ENCODE measurements at places on chromosomes 6 and 20.

DNA sequence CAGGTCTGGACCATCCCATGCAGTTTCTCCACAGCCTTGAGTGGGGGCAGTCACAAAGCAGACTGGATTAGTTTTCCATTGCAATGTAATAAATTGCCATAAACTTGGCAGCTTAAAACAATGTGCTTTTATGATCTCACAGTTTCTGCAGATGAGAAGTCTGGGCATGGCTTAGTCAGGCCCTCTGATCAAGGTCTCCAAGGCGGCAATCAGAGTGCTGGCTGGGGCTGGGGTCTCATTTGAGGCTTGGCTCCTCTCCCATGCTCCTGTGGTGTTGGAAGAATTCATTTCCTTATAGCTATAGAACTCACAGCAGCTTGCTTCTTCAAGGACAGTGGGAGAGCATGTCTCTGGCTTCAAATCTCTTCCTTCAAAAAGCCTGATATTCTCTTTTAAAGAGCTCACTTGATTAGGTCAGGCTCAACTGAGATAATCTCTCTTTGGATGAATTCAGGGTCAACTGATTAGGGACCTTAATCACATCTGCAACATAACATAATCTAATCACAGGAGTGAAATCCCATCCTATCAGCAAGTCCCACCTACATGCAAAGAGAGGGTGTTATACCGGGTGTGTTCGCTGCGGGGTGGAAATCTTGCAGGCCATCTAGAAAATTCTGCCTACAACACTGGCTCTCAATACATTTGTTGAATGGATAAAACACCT, 77.4 kb upstream of the SULF2 start:
- no peak for DNase-seq
- H3K4me3 ChIP-seq, result no peak overlapping the region
- H3K36me3 ChIP-seq, result no peaks in the 10 kb centered on the region
- no peaks in the 10 kb centered on the region for H3K4me1 ChIP-seq

GRCh38 chr6:162591517-162591916, 136.0 kb downstream of the PRKN start:
- DNase-seq, result no peak
- no peak overlapping the region for H3K4me3 ChIP-seq
- H3K27me3 ChIP-seq, result no peaks in the 10 kb centered on the region
- H3K36me3 ChIP-seq, result no peaks in the 10 kb centered on the region

DNA sequence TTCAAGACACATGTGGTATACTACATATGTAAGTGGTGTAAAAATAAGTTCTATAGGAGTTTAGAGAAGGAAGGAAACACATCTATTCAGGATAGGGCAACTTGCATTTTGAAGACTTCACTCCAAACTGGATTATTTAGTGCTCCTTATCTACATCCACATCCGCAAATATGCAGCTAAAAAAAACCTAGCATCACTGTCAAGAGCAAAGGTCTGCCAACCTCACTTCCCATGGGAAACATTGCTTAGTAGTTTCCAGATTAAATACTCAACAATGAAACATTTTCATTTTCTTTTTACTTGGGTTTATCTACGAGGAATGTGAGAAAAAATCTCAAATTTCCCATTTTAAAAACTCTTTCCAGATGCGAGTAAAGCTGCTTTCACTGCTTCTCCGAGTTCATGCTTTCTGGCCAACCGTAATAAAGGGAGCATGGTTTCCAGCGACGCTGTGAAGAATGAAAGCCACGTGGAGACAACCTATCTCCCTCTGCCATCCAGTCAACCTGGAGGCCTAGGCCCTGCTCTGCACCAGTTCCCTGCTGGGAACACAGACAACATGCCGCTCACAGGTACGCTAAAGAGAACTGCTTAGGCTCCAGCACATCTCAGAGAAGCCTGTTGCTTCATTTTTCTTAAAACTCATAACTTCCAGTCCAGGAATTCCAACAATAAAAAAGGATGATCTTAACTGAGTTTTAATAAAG, 48.2 kb downstream of the RFX6 start:
- no peaks in the 10 kb centered on the region for H3K27me3 ChIP-seq
- no peaks in the 10 kb centered on the region for H3K4me1 ChIP-seq
- no peaks in the 10 kb centered on the region for H3K36me3 ChIP-seq
- no peak overlapping the region for H3K27ac ChIP-seq
- no peak for DNase-seq
- H3K4me3 ChIP-seq, result no peak overlapping the region

DNA sequence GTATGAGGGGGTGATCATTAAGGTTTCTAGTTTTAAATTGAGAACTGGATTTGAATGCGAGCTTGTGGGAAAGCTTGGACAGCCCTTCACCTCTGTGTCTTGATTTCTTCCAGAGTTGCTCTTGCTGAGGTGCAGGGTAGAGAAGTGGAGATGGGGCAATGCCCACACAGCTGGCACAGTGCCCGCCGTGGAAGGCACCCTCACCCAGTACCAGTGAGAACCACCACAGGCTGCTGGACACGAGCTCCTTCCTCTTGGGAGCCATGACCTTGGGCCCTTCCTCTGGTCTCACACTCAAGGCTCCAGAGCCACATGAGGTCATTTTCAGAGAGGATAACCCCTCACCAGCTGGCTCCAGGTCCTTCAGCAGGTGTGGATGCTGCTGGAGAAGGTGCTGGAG, 67.3 kb downstream of the DACT2 start:
- no peak overlapping the region for H3K27ac ChIP-seq
- DNase-seq, result no peak
- peaks cover 2% of the 10 kb centered on the region for H3K27me3 ChIP-seq
- H3K4me3 ChIP-seq, result no peak overlapping the region

DNA sequence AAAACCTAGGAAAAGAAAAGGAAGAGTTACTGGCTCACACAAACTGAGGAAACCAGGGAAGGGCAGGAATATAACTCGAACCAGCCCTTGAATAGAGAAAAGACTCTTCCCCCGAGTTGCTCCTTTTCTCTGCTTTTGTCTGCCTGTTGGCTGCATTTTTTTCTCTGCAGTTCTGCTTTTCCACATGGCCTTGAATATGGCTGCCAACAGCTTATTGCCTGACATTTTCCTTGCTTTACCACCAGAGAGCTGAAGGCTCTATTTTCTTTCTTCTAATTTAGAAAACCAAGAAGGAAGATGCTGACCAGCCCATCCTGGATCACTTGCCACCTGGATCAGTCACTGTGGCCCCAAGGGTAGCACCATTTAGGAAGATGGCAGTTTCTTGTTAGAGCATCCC, 164.8 kb upstream of the MAN1A1 start:
- peaks cover 10% of the 10 kb centered on the region for H3K27me3 ChIP-seq
- H3K27ac ChIP-seq, result no peak overlapping the region
- H3K4me3 ChIP-seq, result no peak overlapping the region

DNA sequence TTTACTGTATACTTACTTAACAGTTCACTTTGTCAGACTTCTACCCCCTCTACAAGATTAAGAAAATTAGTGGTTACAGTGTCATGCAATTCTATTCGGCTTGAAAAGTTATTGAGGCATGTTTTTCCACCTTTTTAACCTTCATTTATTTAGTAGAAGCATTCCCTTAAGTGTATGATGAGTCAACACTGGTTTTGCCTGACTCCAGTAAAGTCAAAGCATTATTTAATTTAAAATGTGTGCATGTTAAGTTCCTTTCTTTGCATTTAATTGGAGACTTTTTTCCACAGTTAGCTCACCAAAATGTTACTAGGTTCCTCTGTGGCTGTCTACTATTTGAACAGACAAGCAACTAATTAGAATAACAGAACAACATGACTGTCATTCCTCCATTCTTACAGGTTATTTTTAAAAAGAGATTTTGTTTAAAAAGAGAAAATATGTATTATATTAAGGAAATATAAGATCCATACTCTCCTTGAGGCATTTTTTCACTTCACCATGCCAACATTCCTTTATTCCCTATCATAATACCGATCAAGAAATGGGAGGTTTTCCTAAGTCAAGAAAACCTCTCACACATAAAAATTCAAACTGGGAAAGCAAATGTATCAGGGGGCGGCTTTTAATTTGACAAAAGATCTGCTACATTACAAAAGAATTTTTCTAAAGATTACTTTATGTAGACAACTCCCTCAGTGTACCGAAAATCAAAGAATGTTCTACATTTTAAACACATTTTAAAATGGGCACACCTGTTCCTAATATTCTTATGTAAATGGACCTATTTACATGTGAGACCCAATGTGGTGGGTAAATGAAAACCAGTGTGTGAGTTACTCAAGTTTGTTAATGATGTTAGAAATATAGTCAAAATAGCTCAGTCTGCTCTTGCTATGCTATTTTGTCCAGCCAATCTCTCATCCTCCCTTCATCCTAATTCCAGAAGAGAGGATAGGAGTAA, 361.2 kb downstream of the UTRN start:
- no peak overlapping the region for H3K4me3 ChIP-seq
- H3K27me3 ChIP-seq, result no peaks in the 10 kb centered on the region
- no peaks in the 10 kb centered on the region for H3K4me1 ChIP-seq
- no peak overlapping the region for H3K27ac ChIP-seq
- peaks cover 11% of the 10 kb centered on the region for H3K36me3 ChIP-seq
- DNase-seq, result no peak

GRCh38 chr20:51221791-51222408, 199.0 kb upstream of the KCNG1 start:
- no peaks in the 10 kb centered on the region for H3K36me3 ChIP-seq
- H3K4me3 ChIP-seq, result no peak overlapping the region
- H3K27me3 ChIP-seq, result peaks cover 30% of the 10 kb centered on the region
- H3K27ac ChIP-seq, result no peak overlapping the region
- H3K4me1 ChIP-seq, result peaks cover 12% of the 10 kb centered on the region

DNA sequence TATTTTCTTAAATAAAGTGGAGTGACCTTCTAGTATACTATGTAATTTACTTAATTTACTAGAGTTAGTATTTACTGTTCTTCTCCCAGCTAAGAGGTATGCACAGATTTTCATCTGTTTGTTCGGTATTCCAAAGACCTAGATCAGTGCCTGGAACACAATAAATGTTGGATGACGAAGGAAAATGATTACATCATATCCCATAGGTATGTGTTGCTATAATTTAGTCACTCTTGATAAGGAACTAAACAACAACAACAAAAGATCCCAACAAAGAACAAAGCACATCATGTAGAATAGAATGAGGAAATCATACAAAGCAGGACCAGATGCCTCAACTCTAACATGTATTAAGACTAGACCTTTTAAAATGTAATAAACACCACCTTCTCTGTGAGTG, 89.6 kb upstream of the ADGRF1 start:
- no peaks in the 10 kb centered on the region for H3K36me3 ChIP-seq
- DNase-seq, result no peak
- no peaks in the 10 kb centered on the region for H3K4me1 ChIP-seq
- no peak overlapping the region for H3K4me3 ChIP-seq
- H3K27ac ChIP-seq, result no peak overlapping the region

- no peak overlapping the region for H3K27ac ChIP-seq
- H3K27me3 ChIP-seq, result no peaks in the 10 kb centered on the region
- no peak for DNase-seq
- H3K36me3 ChIP-seq, result no peaks in the 10 kb centered on the region
These were observed 53.9 kb upstream of the LAMP5 start for GRCh38 chr20:9460518-9460917.

DNA sequence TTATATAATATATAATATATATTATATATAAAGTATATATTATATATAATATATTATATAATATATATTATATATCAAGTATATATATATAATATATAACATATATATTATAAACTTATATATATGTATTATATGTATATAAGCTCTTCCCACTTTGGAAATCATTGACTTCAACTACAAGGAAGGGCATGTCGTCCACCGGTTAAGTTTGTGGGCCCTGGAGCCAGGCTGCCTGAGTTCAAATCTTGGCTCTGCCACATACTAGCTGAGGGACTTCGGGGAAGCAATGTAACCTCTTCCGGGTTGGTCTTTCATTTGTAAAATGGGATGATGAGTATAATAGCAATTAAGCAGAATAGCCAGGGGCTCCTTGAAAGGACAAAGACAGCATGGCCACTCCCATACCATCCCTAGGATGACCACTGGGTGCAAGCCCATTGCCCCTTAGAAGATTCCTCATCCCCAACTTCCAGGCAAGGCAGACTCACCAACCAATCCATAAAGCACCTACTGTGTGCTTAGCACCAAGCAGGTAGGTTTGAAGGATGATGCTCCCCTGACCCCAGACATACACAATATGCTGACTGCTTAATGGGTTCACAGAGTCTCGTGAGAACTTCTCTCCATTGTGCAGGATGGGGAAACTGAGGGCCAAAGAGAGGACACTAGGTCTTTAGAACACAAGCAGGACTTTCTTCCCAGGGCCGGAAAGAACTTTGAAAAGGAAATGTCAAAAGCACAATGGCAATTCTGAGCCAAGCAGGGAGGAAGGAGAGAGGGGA, 163.2 kb downstream of the MRPL14 start:
- H3K36me3 ChIP-seq, result no peaks in the 10 kb centered on the region
- peak; percentile 8 for DNase-seq
- no peaks in the 10 kb centered on the region for H3K4me1 ChIP-seq
- no peak overlapping the region for H3K4me3 ChIP-seq
- no peak overlapping the region for H3K27ac ChIP-seq
- H3K27me3 ChIP-seq, result peaks cover 18% of the 10 kb centered on the region

- no peak for DNase-seq
- H3K36me3 ChIP-seq, result no peaks in the 10 kb centered on the region
- H3K4me1 ChIP-seq, result no peaks in the 10 kb centered on the region
- no peak overlapping the region for H3K27ac ChIP-seq
These were observed 477.9 kb upstream of the FLRT3 start for GRCh38 chr20:14815340-14815739.

GRCh38 chr20:8428988-8429387, 296.9 kb downstream of the PLCB1 start:
- no peak overlapping the region for H3K27ac ChIP-seq
- peaks cover 6% of the 10 kb centered on the region for H3K4me1 ChIP-seq
- no peaks in the 10 kb centered on the region for H3K27me3 ChIP-seq
- no peak for DNase-seq
- no peak overlapping the region for H3K4me3 ChIP-seq
- H3K36me3 ChIP-seq, result no peaks in the 10 kb centered on the region

DNA sequence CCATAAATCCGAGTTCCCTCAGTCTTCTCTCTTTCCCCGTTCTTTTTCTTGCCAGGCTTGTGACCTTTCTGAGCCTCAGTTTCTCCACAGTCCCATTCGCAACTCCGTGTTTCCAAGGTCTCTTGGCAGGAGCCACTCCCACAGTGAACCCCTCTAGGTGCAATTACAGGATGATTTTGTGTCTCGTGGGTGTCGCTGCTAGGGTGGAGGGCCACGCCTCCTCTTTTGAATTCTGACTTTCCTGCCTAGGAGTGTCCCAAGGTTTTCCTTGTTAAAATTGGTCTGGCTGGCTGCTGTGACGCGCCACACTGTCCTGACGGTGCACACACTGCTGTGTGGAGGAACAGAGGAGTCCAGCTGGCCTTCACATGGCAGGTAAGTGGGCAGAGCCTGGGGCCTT, at the start of gene TGM6:
TSS of gene TGM6 (plus strand) at position 301 of the 400 bp plus-strand sequence. CDS start at position 369, 68 bp downstream.
- DNase-seq, result no peak
- no peak within 1 kb of the TSS for H3K4me3 ChIP-seq
- H3K27me3 ChIP-seq, result peaks cover 6% of the 10 kb centered on the region
- peaks cover 16% of the 10 kb centered on the region for H3K4me1 ChIP-seq
- no peaks in the 10 kb centered on the region for H3K36me3 ChIP-seq
- H3K27ac ChIP-seq, result no peak within 1 kb of the TSS
